ENCODE measurements at places on chromosomes 11 and 22.

DNA sequence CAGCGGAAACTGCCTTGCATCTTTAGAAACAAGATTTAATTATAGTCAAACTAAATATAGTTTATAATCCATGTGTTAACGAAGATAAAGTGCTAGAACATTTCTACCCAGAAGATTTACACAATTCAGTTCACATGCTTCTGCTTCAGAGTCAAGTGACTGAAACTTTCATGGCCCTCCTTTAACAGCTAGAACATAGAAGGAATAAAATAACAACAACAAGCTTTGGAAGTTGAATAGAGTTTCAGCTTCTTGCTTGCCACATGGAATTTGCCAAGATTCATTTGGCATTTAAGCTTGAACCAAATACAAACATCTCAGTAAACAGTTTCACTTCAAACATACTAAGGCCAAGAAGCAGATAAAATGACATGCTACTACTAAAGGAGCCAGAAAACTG is 676.3 kb upstream of the ANO3 start:
- DNase-seq: no peak

- no peak for DNase-seq
Measured at GRCh38 chr11:6497069-6497839, at the start of gene DNHD1. Gene DNHD1, plus strand, starts transcription at chr11:6497280. Its CDS starts 936 bp downstream, at chr11:6498216.

GRCh38 chr11:117197516-117198456 is 1.4 kb upstream of the TAGLN start:
- DNase-seq: no peak

GRCh38 chr22:49437956-49438355 is 389.7 kb downstream of the BRD1 start:
- no peak for DNase-seq

GRCh38 chr11:72112978-72113808 is 698 bp upstream of the ANAPC15 start:
- DNase-seq: no peak

- DNase-seq: no peak
Measured at GRCh38 chr22:29312218-29313125, 3.0 kb downstream of the RASL10A start.

- DNase-seq: no peak
Measured at GRCh38 chr11:1204381-1205101, 18.3 kb upstream of the MUC5B start.

- no peak for DNase-seq
Measured at GRCh38 chr22:46639843-46640242, 19.7 kb downstream of the GRAMD4 start.

- DNase-seq: no peak
Measured at GRCh38 chr11:92685049-92685448, 284.4 kb upstream of the MTNR1B start.

- no peak for DNase-seq
Measured at GRCh38 chr22:40714499-40715337, 35.4 kb downstream of the MCHR1 start.

DNA sequence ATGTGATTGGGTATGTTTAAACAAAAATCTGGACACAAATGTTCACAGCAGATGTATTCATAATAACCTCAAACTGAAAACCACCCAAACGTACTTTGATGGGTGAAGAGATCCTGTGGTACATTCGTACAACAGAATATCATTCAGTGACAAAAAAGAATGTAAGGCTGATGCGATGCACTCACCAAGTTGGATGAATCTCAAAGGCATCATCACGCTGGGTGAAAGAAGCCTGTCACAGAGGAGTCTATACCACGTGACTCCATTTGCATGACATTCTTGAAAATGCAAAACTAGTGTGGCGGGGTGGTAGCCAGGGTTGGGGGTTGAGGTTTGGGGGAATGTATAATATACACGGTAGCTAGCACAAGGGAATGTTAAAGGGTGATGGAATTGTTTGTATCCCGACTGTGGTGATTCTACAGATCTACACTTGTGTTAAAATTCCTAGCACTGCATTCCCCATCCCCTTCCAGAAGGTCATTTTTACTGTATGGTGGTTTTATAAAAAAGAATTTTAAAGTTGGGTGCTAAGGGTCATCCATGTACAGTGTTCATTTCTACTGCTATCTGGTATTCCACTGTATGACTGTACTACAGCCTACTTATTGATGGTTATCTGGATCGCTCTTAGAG is 35.0 kb upstream of the SLC25A1 start:
- no peak for DNase-seq

GRCh38 chr11:72349616-72350218 is 84.6 kb downstream of the CLPB start:
- DNase-seq: no peak

DNA sequence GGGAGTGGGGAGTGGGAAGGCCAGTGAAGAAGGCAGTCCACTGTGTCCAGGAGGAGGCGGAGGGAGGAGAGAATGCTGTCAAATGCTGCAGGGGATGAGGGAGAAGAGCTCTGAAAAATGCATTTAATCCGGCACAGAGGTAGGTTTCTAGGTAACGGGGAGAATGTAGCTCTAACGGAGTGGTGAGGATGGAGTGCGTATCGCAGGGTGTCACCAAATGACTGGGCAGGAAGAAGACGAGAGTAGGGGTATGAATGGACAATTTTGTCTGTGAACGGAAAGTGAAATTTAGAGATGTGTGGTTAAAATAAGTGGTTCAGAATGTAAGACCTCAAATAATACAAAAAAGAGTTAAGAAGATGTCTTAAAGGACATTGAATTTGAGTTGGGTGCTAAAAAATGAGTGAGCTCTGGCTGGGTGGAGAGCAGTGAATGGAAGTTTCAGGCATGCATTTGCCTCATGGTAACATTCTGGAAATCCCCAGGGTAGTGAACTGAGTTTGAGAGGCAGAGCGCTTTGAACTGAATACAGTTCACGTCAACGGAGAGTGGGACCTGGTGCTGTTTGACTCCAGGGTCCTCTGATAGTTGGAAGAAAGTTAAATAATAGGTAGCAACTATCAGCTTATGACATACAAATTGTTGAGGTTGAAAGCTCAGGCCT is 81.3 kb upstream of the CADM1 start:
- DNase-seq: peak; percentile 22

DNA sequence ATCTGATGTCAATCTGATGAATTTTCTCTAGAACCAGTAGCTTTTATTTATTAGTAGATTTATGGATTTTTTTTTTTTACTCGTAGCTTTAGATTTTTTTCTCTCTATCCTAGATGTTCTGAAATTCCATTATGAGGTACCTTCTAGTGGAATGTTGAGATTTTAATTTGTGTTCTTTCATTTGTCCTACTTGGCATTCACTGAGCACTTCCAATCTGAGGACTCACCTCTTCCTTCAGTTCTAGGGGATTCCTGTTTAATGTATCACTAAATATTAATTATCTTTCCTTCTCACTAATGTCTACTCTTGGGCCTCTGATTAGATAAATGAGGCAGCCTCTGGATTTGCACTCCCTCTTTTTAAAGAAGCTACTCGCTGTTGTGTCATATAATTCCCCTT is 40.2 kb upstream of the WNT7B start:
- no peak for DNase-seq

GRCh38 chr11:69131121-69131566 is 24.6 kb upstream of the SMIM38 start:
- no peak for DNase-seq

GRCh38 chr22:17569971-17570511 is 6.7 kb downstream of the SLC25A18 start:
- no peak for DNase-seq

DNA sequence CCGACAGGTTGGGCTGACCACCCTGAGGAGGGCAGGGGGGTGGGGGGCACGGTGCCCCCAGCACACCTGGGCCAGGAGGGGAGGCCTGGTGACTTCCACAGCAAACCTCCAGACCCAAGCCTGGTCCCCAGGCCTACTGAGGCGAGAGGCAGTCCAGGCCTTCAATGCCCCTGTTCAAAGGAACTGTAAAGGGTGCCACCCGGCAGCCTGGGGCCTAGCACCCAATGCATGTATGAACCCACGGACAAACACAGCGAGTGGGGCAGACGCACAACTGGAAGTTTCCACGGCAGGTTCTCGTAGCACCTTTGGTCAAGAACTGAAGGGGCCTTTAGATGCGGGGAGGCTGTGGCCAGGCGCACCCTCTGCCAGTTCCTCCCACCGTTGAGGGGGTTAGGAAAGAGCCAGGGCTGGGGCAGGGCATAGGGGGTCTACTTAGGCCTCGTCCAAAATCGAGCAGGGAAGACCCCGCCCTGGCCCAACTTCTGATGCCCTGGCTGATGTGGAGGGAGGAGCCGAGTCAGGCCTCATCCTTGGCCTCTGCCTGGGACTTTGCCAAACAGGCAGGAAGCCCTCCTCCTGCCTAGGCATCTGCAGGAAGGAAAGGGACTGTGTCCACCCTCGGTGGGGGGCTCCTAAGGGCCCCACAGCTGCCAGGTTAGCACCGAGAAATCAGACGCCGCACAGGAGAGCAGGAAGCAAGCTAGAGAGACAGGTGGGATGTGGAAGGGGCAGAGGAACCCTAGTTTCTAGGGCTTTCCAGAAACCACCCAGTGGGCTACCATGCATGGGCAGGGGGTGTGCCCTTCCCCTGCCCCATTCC is 6.6 kb downstream of the CBX6 start:
- no peak for DNase-seq

- no peak for DNase-seq
Measured at GRCh38 chr22:29030016-29030617, 31.5 kb downstream of the C22orf31 start.

DNA sequence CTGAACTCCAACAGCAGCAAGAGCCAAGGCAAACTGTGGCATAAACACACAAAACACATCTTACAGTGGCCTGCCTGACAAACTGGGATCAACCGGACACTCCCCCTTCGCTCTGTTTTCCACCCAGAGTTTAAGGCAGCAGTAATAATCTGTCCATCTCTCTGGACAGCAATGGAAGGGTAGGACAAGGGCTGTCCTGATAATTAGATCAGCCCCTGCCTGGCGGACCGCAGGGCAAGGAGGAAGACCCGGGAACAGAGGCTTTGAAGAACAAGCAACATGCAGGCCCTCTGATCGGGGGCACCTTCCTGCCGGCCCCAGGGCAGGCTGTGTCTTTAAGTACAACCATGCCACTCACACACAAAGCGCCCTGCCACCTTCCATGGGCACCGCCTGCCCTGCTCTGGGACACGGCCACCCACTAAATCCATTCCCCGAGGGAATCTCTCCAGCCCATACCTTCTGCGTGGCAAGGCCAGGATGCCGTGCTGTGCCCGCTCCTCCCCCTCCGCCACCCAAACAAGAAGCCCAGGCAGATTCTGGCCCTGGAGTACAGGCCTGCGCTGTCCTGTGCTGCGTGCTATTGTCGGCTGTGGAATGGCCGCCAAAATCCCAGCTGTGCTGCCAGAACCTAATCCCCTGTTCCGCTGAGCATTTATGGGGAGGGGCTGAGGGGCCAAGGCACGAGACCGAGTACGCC is 38.8 kb downstream of the NUMA1 start:
- DNase-seq: no peak

DNA sequence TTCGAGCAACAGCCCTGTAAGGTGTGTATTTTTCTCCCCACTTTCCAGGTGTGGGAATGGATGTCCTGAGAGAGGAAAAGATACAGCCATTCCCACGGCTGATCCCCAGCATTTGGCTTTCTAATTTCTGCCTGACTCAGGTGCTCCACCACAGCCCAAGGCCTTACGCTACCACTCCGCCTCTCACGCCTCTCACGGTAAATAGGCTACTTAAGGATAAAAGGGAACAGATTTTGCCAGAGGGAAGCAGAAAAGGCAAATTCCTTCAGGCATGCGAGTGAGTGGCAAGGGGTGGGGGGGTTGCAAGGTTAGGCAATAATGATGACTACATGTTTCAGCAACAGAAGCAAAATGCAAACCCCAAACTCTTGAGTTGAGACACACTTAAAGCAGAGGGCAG is 9.2 kb downstream of the PVALB start:
- DNase-seq: no peak

GRCh38 chr22:46476547-46476941 is 60.9 kb downstream of the CELSR1 start:
- no peak for DNase-seq

GRCh38 chr22:17999851-18000250 is 24.5 kb downstream of the MICAL3 start:
- no peak for DNase-seq

DNA sequence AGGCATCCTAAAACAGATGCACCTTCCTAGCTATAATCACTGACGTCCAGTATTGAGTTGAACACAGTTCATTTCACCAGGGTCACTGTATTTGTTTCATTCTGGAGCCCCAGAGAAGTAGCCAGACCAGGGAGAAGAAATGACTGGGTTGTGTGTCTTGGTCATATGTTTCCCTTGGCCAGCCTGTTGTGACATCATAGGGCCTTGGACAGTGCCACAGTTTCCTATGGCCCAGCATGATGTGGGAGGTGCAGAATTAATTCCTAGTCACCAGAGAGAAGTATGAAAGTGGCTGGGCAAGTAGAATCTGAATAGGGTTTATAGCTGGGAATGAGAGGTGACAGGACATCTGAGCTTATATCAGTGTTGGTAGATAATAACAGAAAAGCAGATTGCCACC is 84.0 kb upstream of the ZBED5 start:
- no peak for DNase-seq

All from GM19239 (cell line).